ENCODE measurements at places on chromosomes 13 and 19.

DNA sequence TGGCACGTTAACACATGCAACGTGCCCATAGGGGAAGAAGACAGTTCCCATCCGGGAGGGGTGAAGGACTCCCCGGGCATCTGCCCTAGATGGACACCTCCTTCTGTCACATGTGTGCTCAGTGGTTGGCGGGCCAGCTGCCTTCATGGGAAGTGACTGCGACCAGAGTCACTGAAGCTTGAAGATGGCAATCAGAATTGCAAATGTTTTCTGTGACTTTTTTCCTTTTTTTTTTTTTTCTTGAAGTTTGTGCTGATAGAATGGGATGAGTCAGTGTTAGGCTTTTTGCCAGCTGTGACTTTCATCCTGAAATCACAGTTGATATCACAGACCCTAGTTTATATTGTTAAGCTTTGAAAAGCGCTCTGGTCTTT, 109.2 kb upstream of the MCF2L start:
- DNase-seq = no peak

DNA sequence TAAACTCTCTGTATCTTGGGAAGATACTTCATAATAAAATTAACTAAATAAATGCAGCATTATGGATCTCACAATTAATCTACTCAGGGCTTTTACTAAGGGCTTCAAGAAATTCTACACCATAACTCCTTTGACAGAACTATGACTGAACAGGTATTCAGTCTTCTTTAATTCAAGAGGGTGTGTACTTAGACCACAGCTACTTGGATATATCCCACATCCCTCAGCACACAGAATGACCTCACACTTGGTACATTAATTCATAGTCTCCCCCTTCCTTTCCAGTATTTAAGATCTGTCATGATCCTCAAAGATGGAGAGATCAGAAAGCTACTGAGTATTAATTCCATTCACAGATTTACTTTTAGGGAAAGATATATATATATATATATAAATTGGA, 11.6 kb downstream of the DIAPH3 start:
- DNase-seq = no peak

DNA sequence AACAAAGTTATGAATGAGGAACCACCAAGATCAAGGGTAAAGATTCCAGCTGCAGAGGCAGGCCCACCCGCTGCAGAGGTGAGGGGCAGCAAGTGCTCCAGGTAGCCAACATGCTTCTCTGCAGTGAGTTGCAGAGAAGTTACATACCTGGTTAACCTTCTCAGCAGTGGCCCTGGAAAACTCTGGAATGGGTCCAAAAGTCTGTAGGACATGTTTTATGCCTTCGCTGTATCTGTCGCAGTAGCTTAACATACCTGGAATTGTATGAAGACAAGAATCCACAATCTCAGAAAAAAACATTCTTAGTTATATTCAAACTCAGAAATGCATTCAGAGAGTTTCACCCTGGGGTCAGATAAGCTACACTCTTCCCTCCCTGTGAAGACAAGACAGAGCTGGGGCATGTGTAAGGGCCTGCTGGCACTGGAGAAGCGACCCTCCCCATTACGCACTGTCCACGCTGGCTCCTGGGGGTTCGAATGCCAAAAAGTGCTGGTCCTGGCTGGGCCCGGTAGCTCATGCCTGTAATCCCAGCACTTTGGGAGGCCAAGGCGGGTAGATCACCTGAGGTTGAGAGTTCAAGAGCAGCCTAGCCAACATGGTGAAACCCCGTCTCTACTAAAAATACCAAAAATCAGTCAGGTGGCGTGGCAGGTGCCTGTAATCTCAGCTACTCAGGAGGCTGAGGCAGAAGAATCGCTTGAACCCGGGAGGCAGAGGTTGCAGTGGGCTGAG, 121.0 kb downstream of the CRYL1 start:
- no peak for DNase-seq

DNA sequence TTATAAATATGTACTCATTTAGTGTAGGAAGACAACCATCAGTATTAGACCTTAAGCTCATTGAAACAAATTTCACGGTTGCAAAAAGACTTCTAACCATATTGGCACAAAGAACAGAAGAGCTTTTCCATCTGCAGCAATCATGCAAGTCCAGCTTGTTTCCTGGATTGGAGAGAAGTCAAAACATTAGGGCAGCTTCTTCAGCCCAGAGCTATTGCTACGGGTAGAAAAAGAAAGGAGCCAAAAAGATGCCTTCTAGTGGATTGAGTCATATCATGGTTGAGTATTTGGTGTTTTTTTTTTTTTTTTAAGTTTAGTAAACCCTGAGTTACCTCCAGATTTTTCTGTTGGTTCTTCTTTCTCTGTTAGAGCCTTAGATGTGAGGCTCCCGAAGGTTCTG, 99.8 kb downstream of the WDFY2 start:
- DNase-seq = no peak

- DNase-seq = no peak
These were observed 8.1 kb upstream of the ATG4D start for GRCh38 chr19:10535613-10536012.

GRCh38 chr19:32914879-32915660, 45.5 kb upstream of the SLC7A9 start:
- DNase-seq = no peak

DNA sequence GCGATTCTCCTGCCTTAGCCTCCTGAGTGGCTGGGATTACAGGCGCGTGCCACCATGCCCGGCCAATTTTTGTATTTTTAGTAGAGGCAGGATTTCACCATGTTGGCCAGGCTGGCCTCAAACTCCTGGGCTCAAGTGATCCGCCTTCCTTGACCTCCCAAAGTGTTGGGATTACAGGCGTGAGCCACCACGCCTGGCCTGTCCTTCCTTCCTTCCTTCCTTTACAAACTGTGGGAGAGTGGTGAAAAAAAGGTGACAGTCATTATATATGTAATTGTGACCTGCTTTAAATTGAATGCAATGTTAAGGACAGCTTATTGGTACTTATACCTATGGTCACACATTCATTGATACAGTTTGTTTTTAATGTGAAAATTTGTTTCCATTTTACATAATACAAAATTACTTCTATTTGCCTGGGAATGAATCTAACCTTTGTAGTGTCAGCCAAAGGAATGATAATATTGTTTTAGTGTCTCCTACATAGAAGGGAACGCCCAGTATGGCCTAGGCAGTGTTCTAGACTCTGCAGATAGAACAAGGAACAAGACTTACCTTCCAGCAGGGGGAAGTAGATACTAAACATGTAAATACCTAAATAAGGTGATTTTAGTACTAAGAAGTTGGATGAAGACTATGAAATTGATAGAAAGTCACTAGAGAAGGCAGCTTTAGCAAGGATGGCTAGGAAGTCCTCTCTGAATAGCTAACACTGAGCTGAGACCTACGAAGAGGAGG, 146.3 kb downstream of the GGACT start:
- no peak for DNase-seq

DNA sequence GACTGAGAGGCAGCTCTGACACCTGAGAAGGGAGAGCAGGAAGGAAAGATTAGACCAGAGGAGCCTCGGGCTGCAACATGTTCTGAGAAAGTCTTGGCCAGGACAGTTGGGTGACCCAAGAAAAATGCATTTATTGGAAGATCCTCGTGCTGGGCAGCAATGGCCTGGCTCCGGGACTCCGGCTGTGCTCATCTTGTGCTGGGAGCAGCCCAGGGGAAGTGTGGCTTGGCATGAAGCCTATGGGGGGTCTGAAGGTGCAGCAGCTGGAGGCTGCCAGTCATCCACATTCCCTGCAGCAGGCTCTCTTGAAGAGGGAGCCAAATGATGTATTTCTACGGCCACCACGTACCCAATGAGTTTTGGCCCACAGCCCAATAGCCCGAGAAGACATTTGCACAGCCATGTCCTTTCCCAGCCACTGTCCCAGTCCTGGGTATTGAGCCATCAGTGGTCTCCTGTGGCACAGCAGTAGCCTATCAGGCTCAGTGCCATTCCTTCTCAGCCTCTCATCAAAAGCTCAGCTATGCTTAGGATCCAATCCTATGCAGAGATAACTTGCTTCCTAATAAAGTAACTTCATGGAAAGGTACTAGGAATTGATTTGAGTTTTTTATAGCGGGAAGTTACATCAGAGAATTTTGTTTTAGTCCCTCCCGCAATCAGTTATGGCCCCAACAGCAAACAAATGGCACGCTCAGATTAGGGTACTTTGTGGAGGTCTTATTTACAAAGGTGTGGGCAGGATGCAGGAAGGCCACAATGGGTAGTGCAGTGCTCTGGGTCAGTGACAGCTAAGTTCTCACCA, 76.0 kb upstream of the MEDAG start:
- no peak for DNase-seq

GRCh38 chr13:45527699-45528462, 63.1 kb downstream of the COG3 start:
- no peak for DNase-seq

DNA sequence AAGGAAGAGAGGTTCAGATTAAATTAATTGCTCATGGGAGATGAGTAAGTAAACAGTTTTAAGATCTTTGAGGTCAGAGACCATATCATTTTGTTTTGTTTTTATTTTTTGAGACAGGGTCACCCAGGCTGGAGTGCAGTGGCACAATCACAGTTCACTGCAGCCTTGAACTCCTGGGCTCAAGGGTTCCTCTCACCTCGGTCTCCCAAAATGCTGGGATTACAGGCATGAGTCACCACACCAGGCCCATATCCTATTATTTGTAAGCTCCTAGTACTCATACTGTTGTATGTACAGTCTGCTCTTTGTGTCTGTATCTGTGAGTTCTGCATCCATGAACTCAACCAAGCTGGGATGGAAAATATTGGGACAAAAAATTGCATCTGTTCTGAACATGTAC, 6.0 kb upstream of the RASL11A start:
- no peak for DNase-seq

DNA sequence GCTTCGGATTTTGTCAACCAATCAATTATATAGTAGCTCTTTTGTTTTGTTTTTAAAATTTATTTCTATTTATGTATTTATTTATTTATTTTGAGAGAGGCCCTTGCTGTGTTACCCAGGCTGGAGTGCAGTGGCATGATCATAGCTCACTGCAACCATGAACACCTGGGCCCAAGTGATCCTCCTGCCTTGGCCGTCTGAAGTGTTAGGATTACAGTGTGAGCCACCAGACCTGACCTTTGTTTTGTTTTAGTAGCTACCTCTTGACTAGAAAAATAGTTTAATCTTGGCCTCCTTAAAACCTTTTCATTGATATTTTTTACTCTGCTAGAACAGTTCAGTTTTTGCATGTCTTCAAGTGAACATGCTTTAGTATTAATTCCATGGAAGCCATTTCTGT, 15.1 kb downstream of the GARRE1 start:
- no peak for DNase-seq

DNA sequence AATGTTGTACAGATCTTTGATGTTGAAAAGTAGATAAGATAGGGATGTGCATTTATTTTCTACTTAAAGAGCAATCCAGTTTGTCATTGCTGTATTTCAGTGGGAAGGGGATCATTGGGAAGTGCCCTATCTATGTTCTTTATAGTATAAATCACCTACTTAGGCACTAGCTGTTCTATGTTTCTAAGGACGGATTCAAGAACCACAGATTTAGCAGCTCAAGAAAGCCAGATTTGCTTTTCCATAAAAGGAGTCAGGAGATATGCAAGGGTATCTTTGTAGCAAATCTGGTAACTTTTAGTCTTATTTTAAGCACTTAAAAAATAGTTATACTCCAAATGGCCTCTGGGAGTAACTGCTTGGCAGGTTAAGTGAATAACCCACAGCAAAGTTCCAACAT, 23.7 kb downstream of the DCLK1 start:
- no peak for DNase-seq

GRCh38 chr19:32168606-32169005, 176.8 kb upstream of the ZNF507 start:
- no peak for DNase-seq

GRCh38 chr13:114298866-114299265, 15.4 kb upstream of the CHAMP1 start:
- DNase-seq = no peak

DNA sequence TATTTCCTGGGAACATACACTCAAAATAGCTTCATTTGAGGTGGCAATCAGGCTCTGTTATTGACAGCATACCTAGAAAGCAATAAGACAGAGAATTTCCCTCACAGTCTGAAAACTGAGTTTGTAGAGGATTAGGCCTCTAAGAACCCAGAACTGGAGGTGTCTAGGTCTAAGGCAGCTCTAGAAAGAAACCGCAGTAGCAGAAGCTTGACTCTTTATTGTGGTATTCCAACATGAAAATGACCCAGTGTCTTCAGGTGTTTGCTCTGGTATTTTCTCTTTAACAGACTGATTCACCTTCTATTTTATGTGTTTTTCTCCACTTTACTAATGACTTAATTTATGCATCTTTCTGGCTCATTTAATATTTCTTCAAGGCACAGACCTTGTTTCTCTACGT, 8.5 kb downstream of the COG6 start:
- no peak for DNase-seq

- no peak for DNase-seq
These were observed 7.8 kb upstream of the CLC start for GRCh38 chr19:39745643-39746042.

- DNase-seq = no peak
These were observed 157.6 kb downstream of the KLF5 start for GRCh38 chr13:73216381-73216831.

DNA sequence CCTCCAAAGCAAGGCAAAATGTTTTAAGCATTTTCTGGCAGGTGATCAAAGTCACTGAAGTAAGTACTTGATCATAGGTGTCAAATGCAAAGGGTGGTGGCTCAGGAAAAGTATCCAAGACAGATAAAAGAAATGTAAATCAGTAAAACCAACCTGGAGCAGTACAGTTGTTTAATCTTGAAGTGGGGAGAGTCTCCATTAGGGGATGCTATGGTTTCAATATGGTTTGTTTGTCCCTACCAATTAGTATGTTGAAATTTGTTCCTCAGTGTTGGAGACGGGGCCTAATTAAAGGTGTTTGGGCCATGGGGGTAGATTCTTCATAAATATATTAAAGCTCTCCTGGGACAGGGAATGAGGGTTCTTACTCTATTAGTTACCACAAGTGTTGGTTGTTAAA, 1781.7 kb upstream of the PRR20A start:
- DNase-seq = no peak

DNA sequence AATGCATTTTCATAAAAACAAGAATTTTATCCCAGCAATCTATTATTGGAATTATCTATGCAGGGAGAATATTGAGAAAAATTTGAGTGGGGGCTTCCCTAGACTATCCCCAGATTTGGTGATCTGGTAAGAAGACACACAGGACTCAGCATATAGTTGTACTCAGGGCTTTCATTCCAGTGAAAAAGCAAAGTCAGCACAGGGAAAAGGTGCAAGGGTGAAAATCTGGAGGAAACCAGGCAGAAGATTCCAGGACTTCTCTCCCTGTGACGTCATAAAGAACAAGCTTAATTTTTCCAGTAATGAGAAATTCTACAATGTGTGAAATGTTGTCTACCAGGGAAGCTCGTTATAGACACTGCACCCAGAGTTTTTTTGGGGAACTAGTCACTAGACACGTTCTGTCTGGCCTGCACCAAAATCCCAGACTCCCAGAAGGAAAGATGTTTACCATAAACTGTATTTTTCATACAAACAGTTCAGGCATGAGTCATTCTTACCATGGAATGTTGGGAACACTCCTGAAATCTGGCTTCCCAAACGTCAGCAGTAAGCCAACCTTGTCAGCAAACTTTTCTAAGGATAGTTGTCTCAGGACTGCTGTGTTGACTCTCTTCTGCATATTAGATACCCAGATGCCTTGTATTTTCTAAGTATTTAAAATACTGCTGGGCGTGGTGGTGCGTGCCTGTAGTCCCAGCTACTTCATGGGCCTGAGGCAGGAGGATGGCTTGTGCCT, 107.4 kb downstream of the DNAJC3 start:
- DNase-seq = no peak
